ENCODE measurements at places on chromosomes 5 and 9.

DNA sequence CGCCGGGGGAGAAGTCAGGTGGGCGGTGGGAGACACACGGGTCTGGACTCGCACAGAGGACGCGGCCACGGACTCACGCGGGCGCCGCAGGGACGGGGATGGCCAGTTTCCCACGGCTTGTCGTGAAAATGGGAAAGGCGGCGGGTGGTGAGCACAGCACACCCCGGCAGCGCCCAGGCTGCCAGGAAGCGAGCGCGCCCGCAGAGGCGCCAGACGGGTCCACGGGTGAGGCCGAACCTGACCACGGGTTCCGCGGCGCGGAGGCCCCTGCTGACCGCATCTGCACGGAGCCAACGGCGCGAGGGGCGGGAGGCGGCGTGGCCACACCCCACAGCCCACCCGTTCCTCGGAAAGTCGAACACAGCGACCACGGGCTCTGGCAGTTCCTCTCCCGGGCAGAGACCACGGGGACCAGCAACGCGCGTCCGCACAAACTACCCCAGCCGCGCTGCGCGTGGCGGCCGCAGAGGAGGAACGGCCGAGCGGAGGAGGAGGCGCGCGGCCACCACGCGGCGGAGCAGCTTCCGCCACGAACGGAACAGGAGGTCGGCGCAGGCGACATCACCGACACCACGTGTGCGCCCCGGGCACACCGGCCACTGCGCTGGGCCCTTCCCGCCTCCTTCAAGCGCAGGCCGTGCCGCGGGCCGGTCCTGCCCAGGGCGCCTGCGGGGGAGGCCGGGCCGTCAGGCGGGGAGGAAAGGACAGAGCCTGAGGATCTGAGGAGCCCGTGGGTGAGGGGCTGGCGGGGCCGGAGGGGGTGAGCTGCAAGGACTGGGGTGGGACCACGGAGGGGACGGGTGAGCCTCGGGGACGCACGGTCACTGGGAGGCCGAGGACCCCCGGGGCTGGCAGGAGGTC lies 5.6 kb downstream of the EXD3 start:
- no peak for DNase-seq

DNA sequence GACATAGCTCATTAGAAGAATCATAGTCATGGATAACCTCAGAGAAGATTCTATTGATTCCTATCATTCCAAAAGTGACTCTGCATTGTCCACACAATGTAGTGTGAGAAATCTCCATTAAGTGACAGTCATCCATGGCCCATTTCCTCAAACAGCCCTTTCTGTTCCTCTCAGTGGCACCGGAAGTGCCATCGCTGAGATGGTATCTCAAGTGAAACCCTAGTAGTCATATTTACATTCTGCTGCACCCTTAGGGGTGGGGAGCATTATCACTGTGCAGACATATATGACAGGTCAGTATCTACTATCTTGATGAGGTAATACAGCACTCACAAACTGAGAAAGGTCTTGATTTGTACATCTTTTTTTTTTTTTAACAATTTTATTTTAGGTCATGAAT lies 55.4 kb upstream of the MIER3 start:
- no peak for DNase-seq

GRCh38 chr5:10595293-10595671 lies 31.4 kb downstream of the ANKRD33B start:
- no peak for DNase-seq

DNA sequence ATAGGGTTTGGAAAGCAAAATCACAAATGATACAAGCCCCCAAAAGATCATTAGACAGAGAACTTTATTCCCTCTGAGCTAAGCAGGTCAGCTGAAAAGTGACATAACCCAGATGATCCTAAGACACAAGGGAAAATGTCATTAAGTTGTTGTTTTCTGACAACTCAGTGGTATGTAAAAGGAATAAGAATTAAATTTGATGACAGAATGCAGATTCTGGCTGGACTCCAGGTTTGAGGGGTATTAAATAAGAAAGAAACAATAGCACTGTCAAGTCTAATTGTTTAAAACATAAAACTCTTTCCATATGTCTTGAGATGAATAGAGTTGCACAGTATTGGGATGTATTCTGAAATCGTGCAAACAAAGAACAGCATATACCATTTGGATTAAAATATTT lies 429.9 kb downstream of the CAAP1 start:
- DNase-seq = no peak

- no peak for DNase-seq
These were observed 87.3 kb upstream of the GRAMD2B start for GRCh38 chr5:126335886-126336285.

- peak; percentile 66 for DNase-seq
These were observed 3.8 kb downstream of the ZNF622 start for GRCh38 chr5:16461782-16462181.

DNA sequence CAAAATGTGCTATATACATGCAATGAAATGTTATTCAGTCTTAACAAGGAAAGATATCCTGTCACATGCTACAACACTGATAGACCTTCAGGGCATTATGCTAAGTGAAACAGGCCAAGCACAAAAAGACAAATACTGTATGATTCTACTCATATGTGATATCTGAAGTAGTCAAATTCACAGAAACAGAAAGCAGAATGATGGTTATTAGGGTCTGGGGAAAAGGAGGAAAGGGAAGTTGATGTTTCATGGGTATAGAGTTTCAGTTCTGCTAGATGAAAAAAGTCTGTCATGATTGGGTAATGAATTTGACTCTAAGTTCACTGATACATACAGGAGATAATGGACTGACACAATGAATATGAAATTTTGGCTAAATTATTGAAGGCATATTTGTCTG lies 11.2 kb upstream of the RIC1 start:
- no peak for DNase-seq
